SK-N-SH treated with all-trans-retinoic acid at 6 μM for 48 hours (cell line): ENCODE measurements at places on chromosomes 1 and 21.
A peak's percentile ranks its signal among the peaks of the same experiment; 100 is the strongest.

DNA sequence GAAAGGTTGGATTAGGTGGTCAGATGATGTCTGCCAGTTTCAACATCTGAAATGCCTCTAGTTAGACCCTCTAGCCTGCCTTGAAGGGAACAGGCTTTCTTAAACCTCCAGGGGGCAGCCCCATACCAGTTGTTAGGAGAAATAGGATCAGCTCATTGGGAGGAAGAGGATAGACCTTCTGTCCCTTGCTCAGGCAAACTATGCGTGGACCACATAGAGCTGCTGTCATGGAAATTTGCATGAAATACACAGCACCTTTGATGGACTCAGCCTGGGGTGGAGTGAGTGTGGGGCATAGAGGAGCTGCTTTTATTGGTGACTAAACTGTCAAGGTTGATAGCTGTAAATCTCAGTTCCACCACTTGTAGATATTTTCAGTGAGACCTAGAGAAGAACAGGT lies 38.4 kb upstream of the SPAG17 start:
- no peak for ATAC-seq

DNA sequence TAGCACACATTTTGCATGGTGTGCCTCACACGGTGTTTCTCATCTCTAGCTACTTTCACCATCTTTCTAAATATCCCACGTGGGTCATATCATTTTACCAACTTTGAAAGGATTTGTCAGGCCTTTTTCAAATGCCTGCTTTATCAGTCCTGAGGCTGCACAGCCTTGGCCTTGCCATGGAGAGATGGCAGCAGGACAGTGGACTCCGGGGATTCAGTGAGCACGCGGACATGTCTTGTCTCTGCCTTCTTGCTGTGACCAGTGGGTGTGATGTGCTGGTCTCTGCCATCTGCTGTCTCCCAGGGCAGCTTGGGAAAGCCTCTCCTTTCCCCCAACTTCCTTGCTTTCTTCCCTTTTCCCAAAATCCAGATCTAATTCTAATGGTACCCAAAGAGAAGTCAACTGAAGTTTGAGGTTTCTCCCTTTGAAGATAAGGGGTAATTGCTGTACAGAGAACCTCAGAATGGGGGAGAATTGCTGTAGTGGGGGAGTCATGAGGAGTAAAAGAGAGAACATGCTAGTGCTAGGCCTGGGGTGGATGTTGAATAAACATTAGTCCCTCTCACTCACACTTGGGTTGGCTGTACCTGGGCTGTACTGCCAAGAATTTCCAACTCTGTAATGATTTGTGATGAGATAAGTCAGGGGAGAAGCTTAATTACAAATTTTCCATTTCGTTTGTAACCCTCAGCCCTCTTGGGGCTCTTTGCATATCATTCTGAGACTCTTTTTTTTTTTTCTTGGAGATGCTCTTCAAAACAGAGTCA lies 99.5 kb downstream of the GALNT2 start:
- no peak for ATAC-seq

- no peak for ATAC-seq
Observed at GRCh38 chr1:14599800-14600199, 1.3 kb downstream of the KAZN start.

DNA sequence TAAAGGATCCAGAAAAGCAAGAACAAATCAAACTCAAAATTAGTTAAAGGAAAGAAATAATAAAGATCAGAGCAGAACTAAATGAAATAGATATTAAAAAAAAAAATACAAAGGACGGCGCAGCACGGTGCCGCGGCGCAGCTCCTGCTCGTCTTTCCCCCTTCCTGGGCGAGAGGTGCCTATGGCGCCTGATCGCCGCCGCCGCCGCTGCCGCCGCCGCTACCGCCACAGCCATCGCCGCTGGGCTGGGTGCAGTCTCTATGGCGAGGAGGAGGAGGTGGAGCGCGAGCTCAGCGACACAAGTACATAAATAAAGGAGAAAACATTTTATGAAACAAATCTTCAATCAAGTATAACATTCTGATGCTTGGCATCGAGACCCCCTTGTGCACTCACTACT lies 77.6 kb upstream of the VANGL1 start:
- ATAC-seq: peak; percentile 97

GRCh38 chr1:17438318-17439249 lies 893 bp downstream of the RCC2 start:
- peak; percentile 47 for ATAC-seq

- ATAC-seq: peak; percentile 83
Observed at GRCh38 chr1:167904652-167905130, 9.2 kb downstream of the ADCY10 start.
